Frontal cortex (tissue), 4 donors: ENCODE measurements at places on chromosomes 5 and 9. TPM values are rescaled to one million over a fixed set of nuclear protein-coding genes. Genes with fewer than 3 reads are reported as not detected.

Gene TMCO6
- 5.7 TPM for total RNA-seq

DNA sequence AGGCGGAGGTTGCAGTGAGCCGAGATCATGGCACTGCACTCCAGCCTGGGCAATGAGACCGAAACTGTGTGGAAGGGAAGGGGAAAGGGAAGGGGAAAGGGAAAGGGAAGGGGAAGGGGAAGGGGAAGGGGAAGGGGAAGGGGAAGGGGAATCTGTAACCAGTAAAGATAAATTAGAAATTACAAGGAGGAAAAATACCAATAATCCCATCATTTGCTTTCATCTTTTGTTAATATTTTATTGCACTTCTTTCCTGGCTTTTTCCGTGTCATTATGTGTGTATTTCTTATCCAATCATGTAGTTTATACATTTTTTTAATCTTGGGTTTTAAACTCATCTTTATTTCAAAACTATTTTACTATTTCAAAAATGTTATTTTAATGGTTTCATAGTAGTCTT lies 29.6 kb upstream of the MRPS30 start:
- no peak for DNase-seq

Gene CRB2
- total RNA-seq, result 2.4 TPM

DNA sequence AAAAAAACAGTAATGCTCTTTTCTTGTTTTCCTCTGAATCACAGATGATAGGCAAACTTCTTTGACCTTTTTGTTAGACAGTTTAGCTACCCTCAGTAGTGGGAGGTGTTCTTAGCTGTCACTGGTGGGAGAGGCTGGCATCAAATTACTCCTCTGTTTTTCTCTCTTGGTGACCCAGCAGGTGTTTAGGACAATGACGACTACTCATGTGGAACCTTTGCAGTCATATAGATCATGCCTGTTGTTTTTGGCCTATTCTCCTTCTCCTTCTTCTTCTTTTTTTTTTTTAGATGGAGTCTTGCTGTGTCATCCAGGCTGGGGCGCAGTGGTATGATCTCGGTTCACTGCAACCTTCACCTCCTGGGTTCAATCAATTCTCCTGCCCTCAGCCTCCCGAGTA lies 15.4 kb upstream of the NPR2 start:
- DNase-seq, result no peak

DNA sequence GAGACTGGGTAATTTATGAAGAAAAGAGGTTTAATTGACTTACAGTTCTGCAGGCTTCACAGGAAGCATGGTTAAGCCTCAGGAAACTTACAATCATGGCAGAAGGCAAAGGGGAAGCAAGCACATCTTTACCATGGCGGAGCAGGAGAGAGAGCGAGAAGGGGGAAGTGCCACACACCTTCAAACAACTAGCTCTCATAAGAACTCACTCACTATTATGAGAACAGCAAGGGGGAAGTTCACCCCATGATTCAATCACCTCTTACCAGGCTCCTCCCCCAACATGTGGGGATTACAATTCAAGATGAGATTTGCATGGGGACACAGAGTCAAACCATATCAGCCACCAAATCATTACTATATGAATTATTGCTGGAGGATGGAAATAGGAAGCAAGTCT lies 30.3 kb upstream of the STX17 start:
- no peak for DNase-seq

Gene CETN3
- total RNA-seq, result 22.8 TPM

- DNase-seq, result no peak
Measured at GRCh38 chr5:23411200-23411599, 96.2 kb upstream of the PRDM9 start.

Gene NEURL1B
- 16.3 TPM for total RNA-seq

Gene FAM153A
- 2.4 TPM for total RNA-seq

- peak; percentile 17 for DNase-seq
Measured at GRCh38 chr9:4298255-4299004, 1.4 kb downstream of the GLIS3 start.

DNA sequence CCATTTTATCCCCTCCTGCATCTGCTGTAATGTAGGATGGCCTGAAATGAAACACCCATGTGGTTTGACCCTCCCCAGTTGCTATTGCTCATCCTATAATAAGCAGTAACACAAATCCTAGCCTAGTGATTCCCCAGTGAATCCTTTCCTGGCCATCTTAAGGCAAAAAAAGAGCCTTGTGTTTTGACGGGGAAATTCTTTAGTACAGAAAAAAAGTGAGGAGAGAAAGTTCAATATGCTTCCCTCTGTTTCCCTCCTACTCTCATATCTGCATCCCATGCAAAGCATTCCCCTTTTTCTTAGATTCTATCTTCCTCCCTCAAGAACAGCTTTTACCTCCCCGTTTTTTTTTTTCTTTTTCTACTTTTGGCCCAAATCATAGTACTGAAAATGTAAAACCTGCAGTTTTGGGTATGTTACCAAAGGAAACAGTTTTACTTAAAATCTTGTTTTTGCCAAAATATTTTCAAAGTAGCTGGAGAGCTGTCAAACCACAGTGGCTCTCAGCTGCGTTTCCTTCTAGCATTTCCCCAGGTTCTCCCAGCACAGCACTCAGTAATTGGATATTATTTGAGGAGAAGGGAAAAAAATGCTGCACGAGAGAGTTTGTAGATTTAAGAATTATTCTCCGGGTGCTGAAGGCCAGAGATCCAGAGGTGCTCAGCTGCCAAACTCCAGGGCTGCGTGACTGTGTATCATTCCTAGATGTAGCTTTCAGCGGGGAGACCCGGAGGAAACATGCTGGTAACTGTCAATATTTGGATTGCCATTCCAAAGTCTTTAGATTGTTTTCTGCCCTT lies 321.4 kb downstream of the NPR3 start:
- DNase-seq, result no peak

GRCh38 chr9:108099854-108100253 lies 610.3 kb upstream of the KLF4 start:
- no peak for DNase-seq

DNA sequence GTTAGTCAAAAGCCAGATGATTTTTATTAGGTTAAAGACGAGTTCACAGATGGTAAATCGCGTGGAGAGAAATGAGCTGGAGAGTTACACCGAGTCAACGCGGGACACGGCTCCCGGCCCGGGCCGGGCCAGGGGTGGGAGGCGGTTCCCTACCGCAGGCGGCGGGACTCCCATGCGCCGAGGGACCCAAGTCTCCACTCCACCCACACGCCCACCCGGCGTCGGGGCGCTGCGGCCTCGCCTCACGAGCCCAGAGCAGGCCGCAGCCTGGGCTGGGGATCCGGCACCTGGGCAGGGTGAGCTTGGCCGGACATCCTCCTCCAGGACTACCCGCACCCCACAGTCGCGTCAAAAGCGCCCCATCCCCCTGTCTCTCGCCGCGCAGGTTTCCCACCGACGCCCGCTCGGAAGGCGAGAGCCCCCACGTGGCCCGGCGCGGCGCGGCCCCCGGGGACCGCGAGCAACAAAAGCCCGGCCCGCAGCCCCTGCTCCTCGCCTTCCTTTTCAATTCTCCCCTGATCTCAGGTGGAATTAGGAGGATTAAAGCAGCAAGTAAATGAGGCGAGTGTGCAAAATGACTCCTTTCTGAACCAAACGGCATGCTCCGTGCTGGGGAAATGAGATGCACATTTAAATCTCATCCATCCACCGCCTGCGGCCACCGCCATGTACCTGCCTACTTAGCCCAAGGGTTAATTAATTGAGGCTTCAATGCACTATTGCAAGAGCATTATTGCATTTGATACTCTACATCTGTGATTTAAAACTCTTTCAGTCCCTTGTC lies 196.5 kb upstream of the TBCA start:
- peak; percentile 25 for DNase-seq

Gene OR4F3
- not detected for total RNA-seq

DNA sequence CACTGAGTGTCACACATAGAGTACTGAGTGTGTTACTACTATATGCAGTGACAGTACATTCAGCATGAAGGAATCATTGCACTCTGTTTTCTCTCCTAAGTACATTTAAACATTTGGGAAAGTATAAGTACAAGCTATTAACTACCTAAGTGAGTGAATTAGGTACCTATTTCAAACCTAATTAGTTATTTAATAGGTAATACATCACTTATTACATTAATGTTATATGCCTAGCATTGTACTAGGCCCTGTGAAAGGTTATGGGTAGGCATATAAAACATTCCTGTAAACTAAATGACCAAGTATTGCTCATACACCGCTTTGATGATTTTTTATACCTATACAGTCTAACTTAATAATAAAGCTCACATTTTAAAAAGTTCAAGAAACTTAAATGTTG lies 25.7 kb upstream of the PPP3R2 start:
- DNase-seq, result no peak

- no peak for DNase-seq
Measured at GRCh38 chr5:137142346-137142745, 356.8 kb downstream of the SPOCK1 start.

GRCh38 chr5:62333250-62333794 lies 27.3 kb downstream of the KIF2A start:
- DNase-seq, result no peak

GRCh38 chr9:131951905-131952304 lies 127.8 kb downstream of the MED27 start:
- no peak for DNase-seq

- no peak for DNase-seq
Measured at GRCh38 chr5:394671-395155, 48.3 kb upstream of the EXOC3 start.

Gene SLC36A3
- not detected for total RNA-seq

Gene ACOT12
- 1.6 TPM for total RNA-seq

Gene HAVCR1
- 0.82 TPM for total RNA-seq

GRCh38 chr9:129637102-129637501 lies 4.8 kb downstream of the ASB6 start:
- DNase-seq, result no peak

Gene SELENOP
- total RNA-seq, result 41.2 TPM

GRCh38 chr5:150227606-150228273 lies 37.9 kb downstream of the SLC6A7 start:
- DNase-seq, result no peak

Gene TAF11L5
- total RNA-seq, result not detected

- DNase-seq, result no peak
Measured at GRCh38 chr5:108528655-108529054, 146.8 kb upstream of the FBXL17 start.

Gene GFPT2
- 11.0 TPM for total RNA-seq

GRCh38 chr9:100211476-100211875 lies 112.4 kb downstream of the INVS start:
- no peak for DNase-seq

- DNase-seq, result no peak
Measured at GRCh38 chr9:1458503-1458902, 408.3 kb downstream of the DMRT2 start.

DNA sequence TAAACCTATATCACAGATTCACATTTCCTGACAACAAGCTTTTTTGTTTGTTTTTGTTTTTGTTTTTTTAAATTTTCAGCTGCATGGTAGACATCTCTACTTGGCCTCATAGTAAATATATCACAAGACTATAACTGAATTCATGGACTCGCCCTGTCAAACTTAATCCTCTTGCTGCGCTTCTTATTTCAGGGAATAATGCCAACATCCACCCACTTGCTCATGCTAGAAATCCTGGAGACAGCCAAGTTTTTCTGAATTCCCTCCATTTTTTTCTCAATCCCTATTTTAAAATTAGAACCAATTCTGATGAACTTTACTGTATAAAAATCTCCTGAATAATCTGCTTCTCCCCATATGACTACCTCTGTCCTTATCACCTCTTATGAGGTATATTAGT lies 283.6 kb upstream of the RPS23 start:
- no peak for DNase-seq

DNA sequence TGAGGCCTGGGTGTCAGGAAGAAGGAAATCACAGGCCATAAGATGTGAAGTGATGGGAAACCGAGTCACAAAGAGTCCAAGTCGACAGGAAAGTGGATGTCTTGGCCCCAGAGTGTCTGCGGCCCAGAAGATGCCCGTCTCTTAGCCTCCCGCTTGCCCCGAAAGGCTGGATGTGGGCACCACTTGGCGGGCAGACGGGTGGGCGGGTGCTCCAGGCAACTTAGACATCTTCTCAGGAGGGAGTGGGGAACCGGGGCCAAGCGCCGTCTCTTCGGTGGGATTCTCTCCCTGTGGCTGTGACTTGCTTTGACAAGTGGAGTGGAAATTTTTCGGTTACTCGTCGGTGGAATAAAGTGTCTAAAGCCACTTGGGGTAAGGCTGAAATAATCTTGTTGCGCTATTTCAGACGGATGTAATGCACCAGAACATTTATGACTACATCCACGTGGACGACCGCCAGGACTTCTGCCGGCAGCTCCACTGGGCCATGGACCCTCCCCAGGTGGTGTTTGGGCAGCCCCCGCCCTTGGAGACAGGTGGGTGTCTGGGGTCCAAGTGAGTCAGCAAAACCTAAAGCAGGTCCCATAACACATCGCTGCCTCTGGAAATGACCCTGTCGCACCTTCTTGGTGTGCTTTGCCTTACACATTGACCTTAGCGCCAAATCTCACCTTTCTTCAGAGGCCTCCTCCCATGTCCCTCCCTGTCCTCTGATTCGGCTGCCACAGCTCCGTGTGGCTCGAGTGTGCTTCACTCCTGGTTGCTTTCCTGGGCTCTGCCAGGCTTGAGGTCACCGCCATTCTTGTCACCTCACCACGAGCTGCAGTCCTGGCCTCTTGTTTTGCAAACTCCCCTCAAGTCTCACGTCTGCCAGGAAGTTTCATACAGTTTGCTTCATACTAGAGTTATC lies 20.4 kb upstream of the EXOC3 start:
- no peak for DNase-seq

DNA sequence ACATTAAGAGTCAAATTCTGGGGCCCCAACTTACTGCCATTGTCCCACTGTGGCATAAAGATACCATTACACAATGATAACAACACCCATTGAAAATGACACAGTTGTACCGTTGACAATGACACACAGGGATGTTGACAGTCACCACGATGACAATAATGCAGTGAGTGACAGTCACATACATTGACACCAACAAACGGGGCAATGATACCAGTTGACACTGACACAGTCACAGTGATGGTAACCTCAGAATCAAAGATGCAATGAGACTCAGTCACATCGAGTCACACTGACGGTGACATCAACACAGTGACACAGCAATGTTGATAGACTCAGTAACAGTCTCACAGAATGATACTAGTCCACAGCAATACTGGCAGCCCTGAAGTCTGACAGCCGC lies 16.9 kb downstream of the CNTFR start:
- DNase-seq, result no peak

Gene LIFR
- total RNA-seq, result 48.1 TPM

Gene KIF27
- total RNA-seq, result 15.1 TPM

Gene EQTN
- 1.6 TPM for total RNA-seq

- no peak for DNase-seq
Measured at GRCh38 chr5:110884005-110884404, 145.2 kb downstream of the SLC25A46 start.
